ENCODE measurements at places on chromosomes 2 and 18.

- DNase-seq: peak; percentile 41
Measured at GRCh38 chr18:67117804-67118203, 398.7 kb downstream of the DSEL start.

- DNase-seq: peak; percentile 61
Measured at GRCh38 chr2:196783431-196784094, 15.9 kb downstream of the GTF3C3 start.

GRCh38 chr2:54570925-54571694 lies 115.0 kb downstream of the SPTBN1 start:
- DNase-seq: peak; percentile 96

DNA sequence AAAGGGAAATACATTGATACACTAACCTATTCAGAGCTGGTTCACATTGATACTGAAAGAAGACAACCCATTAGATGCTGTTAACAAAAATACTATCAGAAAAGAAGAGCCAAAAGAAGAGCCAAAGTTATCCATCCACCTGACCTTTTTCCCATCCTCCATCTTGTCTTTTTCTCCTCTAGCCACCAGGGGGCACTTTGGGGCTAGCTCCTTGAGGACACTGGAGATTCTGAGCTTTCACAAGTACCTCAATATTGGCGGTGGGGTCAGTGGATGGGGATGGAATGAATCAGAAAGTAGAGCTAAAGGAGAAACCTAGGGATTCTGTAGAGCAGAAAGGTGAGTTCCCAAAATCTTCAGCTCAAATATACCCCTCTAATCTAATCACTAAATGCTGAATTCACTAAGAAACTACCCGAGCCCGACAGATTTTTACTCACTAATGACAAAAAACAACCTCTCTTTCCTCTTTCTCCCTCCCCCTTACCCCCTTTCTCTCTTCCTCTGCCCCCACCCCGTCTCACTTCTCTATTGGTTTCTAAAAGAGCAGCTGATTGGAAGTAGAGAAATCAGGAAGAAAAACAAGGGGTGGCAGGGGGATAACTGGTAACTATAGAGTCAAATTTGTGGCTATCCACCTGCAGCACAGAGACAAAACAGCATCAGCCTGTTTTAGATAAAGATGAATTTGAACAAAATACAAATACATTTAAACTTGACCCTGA lies 203.3 kb downstream of the TCF4 start:
- DNase-seq: peak; percentile 59

DNA sequence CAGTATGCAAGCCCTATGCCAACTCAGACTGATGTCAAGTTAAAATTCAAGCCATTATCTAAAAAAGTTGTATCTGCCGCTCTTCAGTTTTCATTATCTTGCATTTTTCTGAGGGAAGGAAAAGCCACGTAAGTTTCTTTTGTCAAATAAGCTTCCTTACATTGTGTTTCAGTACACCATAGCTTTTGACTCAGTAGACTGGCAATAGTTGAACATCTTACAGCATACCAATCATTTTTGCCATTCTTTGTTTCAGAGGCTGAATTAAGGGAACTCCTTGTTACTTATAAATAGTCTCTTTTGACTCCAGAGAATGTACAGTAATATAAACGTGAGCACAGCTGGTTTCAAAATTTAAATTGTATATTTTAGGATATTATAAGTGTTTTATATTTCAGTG lies 120.6 kb downstream of the EHBP1 start:
- peak; percentile 77 for DNase-seq

GRCh38 chr2:117087535-117088291 lies 726.8 kb upstream of the DDX18 start:
- no peak for DNase-seq

DNA sequence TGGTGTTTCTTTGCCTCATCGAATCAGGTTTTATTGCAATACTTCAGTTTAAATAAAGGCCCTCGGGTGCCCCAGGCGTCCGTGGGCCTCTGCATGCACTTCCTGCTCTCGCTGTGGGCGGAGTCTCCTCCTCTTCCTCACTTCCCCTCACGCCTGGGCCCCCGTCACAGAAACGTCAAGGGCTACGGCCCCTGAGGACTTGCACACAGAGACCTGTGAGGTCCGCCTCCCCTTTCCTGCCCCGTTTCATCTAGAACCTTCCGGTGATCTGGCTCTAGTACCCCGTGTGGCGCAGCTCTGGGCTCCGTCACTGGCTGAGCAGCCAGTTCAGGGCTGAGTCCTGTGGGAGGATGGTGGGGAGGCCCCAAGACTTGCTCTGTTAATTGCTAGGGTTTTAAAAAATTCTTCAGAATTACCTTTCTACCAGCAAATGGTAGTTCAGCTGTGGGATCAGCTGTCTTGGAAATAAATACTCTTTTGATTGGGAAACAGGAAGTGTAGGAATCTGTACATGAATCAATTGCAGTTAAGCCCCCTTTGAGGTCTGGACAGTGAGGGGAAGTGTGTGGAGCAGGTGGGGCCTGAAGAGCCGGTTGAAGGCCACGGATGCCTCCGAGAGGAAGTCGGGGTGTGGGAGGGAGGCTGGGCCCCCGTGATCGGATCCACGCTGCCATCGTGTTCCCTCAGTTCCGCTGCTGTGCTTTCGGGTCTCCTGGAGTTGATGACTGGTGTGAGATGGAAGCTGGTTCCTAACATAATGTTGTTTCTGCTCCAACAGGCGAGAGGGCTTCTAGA lies 10.2 kb downstream of the NFATC1 start:
- DNase-seq: no peak

- no peak for DNase-seq
Measured at GRCh38 chr2:46563186-46563585, 83.8 kb downstream of the TMEM247 start.

- no peak for DNase-seq
Measured at GRCh38 chr2:196718419-196719109, 79.0 kb downstream of the CCDC150 start.

DNA sequence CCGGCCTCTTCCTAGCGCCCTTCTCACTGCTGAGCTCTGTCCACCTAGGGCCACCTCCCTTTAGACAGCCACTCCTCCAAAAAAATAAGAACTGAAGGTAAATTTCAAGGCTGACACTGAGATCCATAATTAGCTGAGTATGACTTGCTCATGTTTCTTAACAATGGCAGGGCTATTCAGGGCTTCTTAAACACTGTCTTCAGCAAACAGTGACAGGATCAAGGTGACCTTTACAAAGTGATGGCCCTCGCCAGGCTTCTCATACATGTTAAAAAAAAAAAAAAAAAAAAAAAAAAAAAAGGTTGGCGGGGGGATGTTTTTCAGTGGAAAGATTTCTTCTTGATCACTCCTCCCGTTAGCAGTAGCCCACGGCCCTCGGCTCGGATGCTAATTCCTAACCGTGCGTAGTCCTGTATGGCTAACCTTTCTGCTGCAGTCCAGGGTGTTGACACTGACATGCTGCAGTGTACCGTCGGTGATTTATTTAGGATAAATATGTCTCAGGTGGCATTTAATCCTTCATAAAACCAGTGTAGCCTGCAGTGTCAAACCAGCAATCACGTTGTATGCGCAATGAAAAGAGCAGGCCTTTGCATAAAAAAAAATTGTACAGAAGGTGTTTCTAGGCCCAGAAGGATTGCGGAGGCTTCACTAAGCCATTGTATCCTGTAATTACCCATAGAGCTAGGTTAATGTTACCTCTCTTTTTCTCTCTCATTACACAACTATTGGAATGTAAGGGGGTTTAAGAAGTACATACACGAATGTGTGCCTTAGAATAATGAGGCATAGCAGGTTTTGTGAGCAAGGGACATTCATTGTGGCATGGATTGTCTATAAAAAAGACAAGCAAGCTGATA lies 142.7 kb downstream of the PTGR3 start:
- DNase-seq: no peak

DNA sequence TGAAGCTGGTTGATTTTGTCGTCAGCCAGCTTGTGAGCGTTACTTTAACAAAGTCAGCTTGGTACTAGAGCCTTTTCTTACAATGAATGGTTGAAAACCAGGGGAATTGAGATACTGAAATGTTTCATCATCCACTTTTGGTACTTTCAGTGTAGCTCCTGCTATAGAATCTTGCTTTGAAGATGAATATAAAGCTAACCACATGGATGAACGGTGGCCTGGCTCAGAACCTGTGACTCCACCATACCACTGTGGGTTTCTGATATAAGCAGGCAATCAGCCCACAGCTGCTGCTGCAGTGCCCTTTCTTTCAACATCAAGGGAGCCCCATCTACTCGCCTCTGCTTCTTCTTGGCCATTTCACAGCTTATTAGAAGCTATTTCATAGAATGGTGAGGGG lies 53.2 kb upstream of the GPR45 start:
- DNase-seq: no peak

GRCh38 chr2:118987886-118988285 lies 45.9 kb downstream of the MARCO start:
- no peak for DNase-seq

GRCh38 chr18:8708670-8709069 lies 3.3 kb downstream of the MTCL1 start:
- DNase-seq: no peak

DNA sequence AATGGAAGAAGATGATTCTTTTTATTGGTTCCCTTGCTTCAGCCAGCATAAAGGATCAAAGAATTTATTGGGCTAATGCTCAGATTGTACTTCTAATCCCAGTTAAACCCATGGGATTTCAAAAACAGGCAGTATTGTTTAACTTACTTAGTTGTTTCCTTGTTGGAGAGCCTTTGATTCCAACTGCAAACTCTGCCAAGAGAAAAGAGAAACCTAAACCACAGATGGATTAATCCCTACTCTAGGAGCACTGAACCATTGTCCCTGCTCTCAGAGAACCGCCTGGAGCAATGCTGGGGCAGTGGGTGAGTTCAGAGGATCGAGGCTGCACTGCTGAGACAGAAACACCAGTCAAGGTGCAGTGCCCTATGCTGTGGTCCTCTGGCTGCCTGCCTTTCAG lies 44.9 kb upstream of the SIGLEC15 start:
- DNase-seq: no peak

GRCh38 chr18:73891572-73892421 lies 255.8 kb downstream of the FBXO15 start:
- DNase-seq: no peak

DNA sequence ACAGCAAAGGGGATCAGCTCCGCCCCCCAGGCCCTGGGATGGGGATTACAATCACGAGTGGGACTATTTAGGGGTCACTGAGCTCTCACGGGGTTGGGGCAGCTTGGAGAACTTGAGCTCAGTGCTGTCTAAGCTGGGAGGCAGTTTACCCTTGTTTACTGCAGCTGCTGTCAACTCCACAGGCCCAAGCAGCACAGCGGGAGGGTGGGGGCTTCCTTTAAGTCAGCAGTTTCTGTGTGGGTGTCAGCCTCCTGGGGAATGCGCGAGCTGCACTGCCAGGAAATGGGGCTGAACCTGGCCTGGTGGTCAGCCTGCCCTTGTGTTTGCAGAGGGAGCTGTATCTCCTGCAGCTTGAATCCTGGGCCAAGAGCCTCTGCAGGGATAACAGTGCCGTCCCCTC lies 29.8 kb downstream of the TOGARAM2 start:
- DNase-seq: peak; percentile 23

GRCh38 chr18:32167980-32168730 lies 21.7 kb upstream of the MEP1B start:
- no peak for DNase-seq

DNA sequence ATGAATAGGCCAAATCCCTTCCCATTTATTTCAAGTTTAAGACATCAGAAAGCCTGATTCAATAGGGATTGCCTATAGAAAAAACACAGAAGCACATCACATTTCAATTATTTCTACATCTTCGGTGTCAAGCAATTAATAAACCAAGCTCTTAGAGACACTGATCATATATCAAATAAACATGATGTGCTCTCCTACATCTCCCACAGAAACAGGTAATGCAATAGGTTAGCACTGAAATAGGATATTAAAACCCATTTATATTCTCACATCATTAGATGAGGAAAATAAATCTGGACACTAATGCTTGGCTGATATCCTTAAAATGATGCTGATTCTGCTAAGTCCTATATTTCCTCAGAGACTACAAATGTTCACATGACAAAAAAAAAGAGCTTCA lies 364.7 kb downstream of the MBD2 start:
- no peak for DNase-seq

- DNase-seq: no peak
Measured at GRCh38 chr2:100903534-100904258, 83.8 kb downstream of the NPAS2 start.

DNA sequence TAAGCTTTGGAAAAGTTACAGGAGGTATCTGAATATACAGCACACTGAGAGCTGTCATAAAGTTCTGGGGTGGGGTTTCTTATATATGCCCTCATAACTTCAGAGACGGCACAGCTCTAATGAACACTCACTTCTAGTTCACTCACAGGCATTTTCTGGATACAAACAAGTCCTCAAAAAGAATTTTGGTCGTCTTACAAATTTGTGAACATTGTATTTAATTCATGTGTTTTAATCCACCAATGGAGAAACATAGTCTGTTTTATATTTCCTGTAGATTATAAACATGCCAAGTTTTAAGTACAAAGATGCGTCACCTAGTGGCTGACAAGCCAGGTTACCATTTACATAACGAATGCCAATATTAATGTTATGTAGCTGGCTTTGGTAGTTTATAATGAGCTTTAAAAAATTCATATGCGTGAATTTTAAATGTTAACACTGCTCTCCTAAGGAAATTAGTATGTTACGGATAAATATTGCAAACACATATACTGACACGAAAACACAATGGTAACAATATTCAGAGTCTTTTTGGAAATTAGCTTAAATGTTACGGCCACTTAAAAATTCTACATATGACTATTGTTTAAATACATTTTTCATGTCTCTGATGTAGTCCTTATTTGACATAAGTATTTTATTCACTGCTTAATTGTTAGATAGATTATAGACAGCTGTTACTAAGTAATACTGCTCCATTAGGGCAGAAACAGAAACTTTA lies 2.5 kb downstream of the COL3A1 start:
- DNase-seq: peak; percentile 71

- DNase-seq: peak; percentile 60
Measured at GRCh38 chr2:135257383-135258090, 205.4 kb downstream of the RAB3GAP1 start.

GRCh38 chr2:156326526-156327095 lies 5.9 kb downstream of the NR4A2 start:
- DNase-seq: no peak

DNA sequence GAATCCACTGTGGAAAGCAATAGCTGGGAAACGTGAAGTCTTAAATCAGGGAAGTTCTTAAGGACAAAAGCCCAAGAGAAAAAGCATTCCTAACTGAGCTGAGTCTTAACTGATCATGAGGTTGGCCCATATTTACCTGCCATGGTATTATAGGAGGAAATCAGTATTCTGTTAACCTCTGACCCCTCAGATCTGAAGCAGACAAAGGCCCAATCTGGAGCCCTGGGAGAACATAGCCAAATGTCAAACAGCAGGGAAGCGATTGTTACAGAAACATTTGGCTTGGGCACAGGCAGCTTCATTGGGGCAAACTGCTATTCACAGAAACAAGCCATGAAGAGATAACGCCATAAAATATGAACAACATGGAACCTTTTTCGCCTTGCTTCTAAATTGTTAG lies 18.8 kb downstream of the EPHA4 start:
- no peak for DNase-seq

DNA sequence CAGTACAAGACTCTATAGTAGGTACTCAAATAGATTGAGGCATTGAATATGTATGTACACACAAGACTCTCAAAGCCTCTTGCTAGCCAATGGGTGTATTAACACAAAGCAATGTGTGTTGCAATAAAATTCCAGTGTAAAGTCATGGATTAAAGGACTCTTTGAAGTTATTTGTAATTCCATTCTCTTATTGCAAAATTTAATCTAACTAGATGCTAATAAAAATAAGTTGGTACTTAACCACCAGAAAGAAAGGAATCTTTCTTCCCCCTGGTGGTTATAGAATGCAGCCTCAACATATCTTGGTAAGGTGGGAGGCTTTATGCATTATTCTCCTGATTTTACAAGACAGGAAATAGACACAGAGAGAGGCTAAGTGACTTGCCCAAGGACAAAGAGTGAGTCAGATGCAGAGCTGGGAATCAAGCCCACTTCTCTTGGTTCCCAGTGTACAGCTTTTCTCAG lies 18.0 kb downstream of the LRP1B start:
- DNase-seq: peak; percentile 86
